Osteoblast (primary cell): ENCODE measurements at places on chromosomes 1 and 21. TPM values are rescaled to one million over a fixed set of nuclear protein-coding genes. Genes with fewer than 3 reads are reported as not detected.
A peak's percentile ranks its signal among the peaks of the same experiment; 100 is the strongest.

The PLA2G2D gene
- total RNA-seq, result not detected in 2 replicates

The REN gene
- not detected in 2 replicates for total RNA-seq

The RXFP4 gene
- total RNA-seq, result not detected in 2 replicates

The MAD2L2 gene
- total RNA-seq, result 20.6 and 22.7 TPM in 2 replicates

GRCh38 chr1:178937695-178938094 lies 66.8 kb upstream of the ANGPTL1 start:
- no peaks in the 10 kb centered on the region for H3K36me3 ChIP-seq
- H3K4me1 ChIP-seq, result peaks cover 14% of the 10 kb centered on the region
- no peaks in the 10 kb centered on the region for H3K27me3 ChIP-seq

- peak; percentile 29 for DNase-seq
- no peak overlapping the region for H3K27ac ChIP-seq
- H3K4me1 ChIP-seq, result peaks cover 15% of the 10 kb centered on the region
- H3K4me3 ChIP-seq, result no peak overlapping the region
Observed at GRCh38 chr1:62781841-62782543, 1.9 kb upstream of the ATG4C start.

- no peaks in the 10 kb centered on the region for H3K4me1 ChIP-seq
- no peak overlapping the region for H3K4me3 ChIP-seq
- H3K36me3 ChIP-seq, result no peaks in the 10 kb centered on the region
- no peak overlapping the region for H3K27ac ChIP-seq
- peaks cover 26% of the 10 kb centered on the region for H3K27me3 ChIP-seq
Observed at GRCh38 chr1:10852486-10852885, 56.0 kb upstream of the CASZ1 start.

DNA sequence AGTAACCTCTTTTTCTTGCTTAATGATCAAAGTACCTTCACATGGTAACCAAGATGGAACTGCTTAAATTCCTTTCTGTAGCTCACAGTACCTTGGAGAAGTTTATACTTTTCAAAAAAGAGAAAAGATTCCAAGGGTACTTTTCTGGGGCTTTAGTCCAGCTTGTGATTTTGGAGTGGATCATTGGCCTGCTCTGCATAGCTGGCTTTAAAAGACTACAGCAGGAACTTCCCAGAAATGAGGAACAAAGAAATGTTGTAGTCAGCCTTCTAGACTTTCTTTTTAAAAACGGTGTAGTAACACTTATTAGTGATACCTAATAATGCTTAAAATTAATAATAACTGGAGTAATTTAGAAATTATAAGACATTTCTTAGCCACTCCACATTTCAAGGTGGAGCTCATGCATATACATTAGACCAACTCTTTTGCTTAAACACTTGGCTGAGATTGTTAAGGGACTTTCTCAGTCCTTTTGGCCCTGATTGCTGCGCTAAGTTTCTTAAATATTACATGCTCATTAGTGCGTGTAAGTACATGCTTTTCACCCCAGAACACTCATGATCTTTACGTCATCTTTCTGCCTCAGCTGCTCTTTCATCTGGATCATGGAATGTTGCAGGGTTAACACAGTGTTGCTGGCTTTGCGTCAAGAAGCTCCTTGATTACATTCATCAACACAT lies 57.3 kb downstream of the SDCCAG8 start:
- peak; percentile 25 for DNase-seq
- peaks cover 22% of the 10 kb centered on the region for H3K36me3 ChIP-seq

GRCh38 chr1:118335331-118335732 lies 150.3 kb upstream of the SPAG17 start:
- H3K36me3 ChIP-seq, result no peaks in the 10 kb centered on the region
- no peak overlapping the region for H3K27ac ChIP-seq
- H3K4me3 ChIP-seq, result no peak overlapping the region
- H3K27me3 ChIP-seq, result no peaks in the 10 kb centered on the region
- DNase-seq, result no peak
- H3K4me1 ChIP-seq, result peaks cover 38% of the 10 kb centered on the region

DNA sequence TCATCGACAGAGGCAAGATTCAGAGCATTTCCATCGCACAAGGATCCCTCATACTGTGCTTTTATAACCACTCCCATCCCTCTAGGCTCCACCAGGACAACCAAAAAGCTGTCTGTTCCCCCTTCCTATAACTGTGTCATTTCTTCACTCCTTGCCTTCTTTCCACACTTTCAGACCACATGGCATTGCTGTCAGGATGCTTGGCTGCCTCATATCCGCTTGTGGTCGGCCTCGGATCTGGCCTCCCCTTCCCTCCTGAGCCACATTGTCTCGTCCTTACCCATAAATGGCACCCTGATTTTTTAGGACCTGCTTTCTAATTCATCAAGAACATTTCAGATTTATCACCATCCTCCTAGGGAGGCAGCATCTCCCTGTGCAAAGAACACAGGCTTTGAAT lies 80.5 kb downstream of the HIVEP3 start:
- H3K36me3 ChIP-seq, result no peaks in the 10 kb centered on the region
- peaks cover 22% of the 10 kb centered on the region for H3K4me1 ChIP-seq
- no peak for DNase-seq
- H3K27me3 ChIP-seq, result no peaks in the 10 kb centered on the region
- no peak overlapping the region for H3K27ac ChIP-seq

- H3K27ac ChIP-seq, result no peak overlapping the region
- H3K27me3 ChIP-seq, result peaks cover 6% of the 10 kb centered on the region
- no peaks in the 10 kb centered on the region for H3K36me3 ChIP-seq
- H3K4me1 ChIP-seq, result peaks cover 7% of the 10 kb centered on the region
- peak; percentile 95 for DNase-seq
Observed at GRCh38 chr1:40646315-40646714, 19.2 kb downstream of the RIMS3 start.

DNA sequence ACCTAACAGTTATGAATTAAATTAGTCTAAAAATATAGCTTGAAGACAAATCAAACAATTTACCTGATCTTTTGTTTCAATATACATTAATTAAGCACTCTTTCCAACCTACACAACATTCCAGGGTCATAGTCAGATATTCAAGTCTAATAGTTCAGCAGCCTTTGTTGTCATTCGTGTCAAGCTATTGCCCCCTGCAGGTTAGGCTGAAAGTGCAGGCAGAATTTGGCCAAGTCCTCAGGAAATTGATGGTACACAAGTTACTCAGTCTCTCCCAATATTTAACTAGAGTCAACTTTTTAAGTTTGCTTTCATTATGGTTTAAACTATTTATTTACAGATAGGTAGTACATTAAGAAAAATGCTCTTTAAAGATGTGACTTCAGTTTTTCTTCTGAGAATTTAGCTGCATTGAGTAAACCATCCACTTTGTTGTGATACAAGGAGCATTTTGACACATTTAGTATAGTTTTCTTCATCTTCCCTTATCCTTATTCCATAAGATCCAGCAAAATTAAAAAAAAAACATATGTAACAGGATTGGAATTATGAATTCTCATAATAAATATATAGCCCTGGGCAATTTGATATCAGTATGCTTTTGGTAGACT lies 130.3 kb upstream of the DPYD start:
- H3K27me3 ChIP-seq, result no peaks in the 10 kb centered on the region
- no peaks in the 10 kb centered on the region for H3K36me3 ChIP-seq
- H3K27ac ChIP-seq, result no peak overlapping the region
- H3K4me1 ChIP-seq, result peaks cover 24% of the 10 kb centered on the region

- H3K36me3 ChIP-seq, result no peaks in the 10 kb centered on the region
- no peaks in the 10 kb centered on the region for H3K4me1 ChIP-seq
- H3K27ac ChIP-seq, result no peak overlapping the region
- no peak overlapping the region for H3K4me3 ChIP-seq
- no peak for DNase-seq
Observed at GRCh38 chr1:36492491-36492890, 9.8 kb upstream of the CSF3R start.

DNA sequence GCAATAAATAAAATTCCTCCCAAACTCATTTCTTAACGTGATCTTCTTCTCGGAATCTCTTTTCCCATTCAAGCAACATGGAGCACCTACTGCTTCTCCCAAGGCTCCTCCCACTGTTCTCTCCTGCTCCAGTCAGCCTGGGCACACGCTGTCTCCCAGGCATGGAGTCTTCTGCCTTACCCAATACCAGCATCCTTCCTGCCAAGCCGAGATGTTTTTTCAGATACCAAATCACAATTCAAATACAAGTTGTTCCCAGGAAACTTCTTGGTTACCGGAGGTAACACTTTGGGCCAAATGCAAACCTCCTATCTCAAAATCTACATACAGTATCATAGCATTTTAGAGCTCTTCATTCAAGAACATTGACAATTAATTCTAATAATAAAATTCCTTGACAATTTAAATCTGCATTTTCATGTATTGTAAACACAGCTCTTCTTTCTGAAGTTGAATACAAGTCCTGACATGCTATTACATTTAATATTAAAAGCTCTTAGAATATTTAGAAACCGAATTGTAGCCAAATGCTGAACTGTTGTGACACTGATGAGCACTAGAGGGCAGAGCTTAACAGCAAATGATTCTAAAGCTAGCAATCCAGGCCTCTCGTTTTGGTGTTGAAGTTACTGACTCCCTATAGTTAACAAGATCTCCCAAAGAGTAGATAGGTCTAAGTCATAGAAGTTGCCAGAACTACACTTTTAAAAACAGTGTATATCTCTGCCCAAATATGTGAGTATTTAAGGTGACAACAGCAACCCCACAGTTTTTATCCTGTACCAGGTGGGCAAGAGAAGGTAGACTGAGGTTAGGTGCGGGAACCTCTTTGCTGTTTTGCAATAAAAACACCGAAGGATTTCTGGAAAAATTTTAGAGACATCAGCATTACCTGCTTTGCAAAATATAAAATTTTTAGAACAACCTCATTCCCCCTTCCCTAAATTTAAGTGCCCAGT lies 52.3 kb downstream of the BCAR3 start:
- H3K4me3 ChIP-seq, result no peak overlapping the region
- H3K27me3 ChIP-seq, result no peaks in the 10 kb centered on the region
- no peak for DNase-seq
- peak overlapping the region; percentile 58 for H3K27ac ChIP-seq
- H3K4me1 ChIP-seq, result peaks cover 41% of the 10 kb centered on the region

- no peaks in the 10 kb centered on the region for H3K27me3 ChIP-seq
Observed at GRCh38 chr21:30289215-30289614, at the start of gene KRTAP25-1. Gene KRTAP25-1 (minus strand): TSS chr21:30289514. CDS start chr21:30289490, 24 bp downstream.

- no peak overlapping the region for H3K27ac ChIP-seq
- no peaks in the 10 kb centered on the region for H3K36me3 ChIP-seq
- no peaks in the 10 kb centered on the region for H3K4me1 ChIP-seq
- H3K4me3 ChIP-seq, result no peak overlapping the region
- no peaks in the 10 kb centered on the region for H3K27me3 ChIP-seq
Observed at GRCh38 chr21:21807598-21807903, 809.3 kb downstream of the NCAM2 start.

GRCh38 chr1:188164459-188164858 lies 1335.7 kb downstream of the PLA2G4A start:
- no peak for DNase-seq
- no peak overlapping the region for H3K4me3 ChIP-seq
- no peaks in the 10 kb centered on the region for H3K4me1 ChIP-seq
- H3K27ac ChIP-seq, result no peak overlapping the region
- H3K27me3 ChIP-seq, result no peaks in the 10 kb centered on the region
- no peaks in the 10 kb centered on the region for H3K36me3 ChIP-seq

- H3K4me1 ChIP-seq, result no peaks in the 10 kb centered on the region
- no peaks in the 10 kb centered on the region for H3K36me3 ChIP-seq
- H3K27ac ChIP-seq, result no peak overlapping the region
- no peak overlapping the region for H3K4me3 ChIP-seq
- H3K27me3 ChIP-seq, result no peaks in the 10 kb centered on the region
Observed at GRCh38 chr1:95340061-95340460, 106.1 kb downstream of the RWDD3 start.

DNA sequence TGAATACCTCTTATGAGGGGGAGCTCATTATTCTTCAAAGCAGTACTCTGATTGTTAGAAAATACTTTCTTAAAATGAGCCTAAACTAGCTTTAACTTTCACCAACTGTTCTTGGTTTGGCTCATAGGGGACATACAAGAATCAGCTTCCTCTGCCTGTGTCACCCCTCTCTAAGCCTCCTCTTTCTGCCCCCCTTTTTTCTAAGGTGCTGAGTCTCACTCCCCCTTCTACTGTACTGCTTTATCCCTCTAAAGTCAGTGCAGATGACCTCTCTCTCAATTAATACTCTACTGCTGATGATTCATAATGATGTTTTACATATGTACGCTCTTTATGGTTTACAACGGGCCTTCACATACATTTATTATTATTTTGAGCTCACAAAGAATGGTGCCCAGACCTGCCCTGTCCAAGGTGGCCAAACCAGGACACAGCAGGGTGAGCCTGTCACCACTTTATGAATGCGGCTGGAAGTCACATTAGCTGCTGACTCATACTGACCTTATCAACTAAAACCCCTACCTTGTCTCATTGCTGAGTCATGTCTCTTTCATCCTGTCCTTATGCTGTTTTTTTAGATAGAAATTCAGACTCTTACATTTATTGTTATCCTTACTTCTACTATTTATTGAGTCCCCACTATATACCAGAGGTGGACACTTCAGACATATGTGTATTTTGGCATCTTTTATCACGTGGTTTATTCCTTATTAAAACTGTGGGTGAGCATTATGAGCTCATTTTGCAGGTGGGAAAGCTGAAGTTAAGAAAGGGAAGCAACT lies 126.9 kb downstream of the RNF220 start:
- peaks cover 25% of the 10 kb centered on the region for H3K27me3 ChIP-seq
- no peaks in the 10 kb centered on the region for H3K4me1 ChIP-seq
- H3K27ac ChIP-seq, result no peak overlapping the region
- no peaks in the 10 kb centered on the region for H3K36me3 ChIP-seq
- H3K4me3 ChIP-seq, result no peak overlapping the region

- H3K36me3 ChIP-seq, result peaks cover 7% of the 10 kb centered on the region
- peaks cover 21% of the 10 kb centered on the region for H3K4me1 ChIP-seq
- no peak overlapping the region for H3K4me3 ChIP-seq
- H3K27ac ChIP-seq, result no peak overlapping the region
- DNase-seq, result no peak
Observed at GRCh38 chr1:54248966-54249365, 49.0 kb downstream of the MRPL37 start.

DNA sequence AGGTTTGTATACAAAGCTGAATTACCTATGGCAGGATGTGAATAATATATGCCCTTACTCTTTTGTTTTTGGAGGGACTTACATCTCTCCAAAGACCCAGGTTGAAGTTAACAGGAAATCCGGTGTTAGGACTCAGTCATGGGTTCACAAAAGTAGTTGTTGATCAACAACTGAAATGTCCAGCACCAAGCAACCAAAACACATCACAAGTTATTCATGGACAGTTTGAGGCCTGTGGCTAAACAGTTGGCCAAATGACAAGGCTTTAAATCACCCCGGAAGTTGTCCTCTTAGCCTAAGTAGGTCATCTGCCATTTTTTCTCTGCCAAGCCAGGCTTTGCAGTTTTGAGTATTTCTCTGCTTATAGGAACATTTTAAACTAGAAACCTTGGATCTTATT lies 89.9 kb downstream of the CD247 start:
- H3K4me3 ChIP-seq, result no peak overlapping the region
- no peak overlapping the region for H3K27ac ChIP-seq
- no peaks in the 10 kb centered on the region for H3K27me3 ChIP-seq

- peak overlapping the region; percentile 4 for H3K27ac ChIP-seq
- DNase-seq, result no peak
- peaks cover 32% of the 10 kb centered on the region for H3K4me1 ChIP-seq
- H3K36me3 ChIP-seq, result peaks cover 20% of the 10 kb centered on the region
Observed at GRCh38 chr1:110347182-110347893, 8.2 kb downstream of the RBM15 start.
